ENCODE measurements at places on chromosomes 16 and 17.

- DNase-seq, result peak; percentile 85
Measured at GRCh38 chr16:31181102-31181830, 1.3 kb downstream of the FUS start.

GRCh38 chr16:66720766-66721165 lies 24.2 kb upstream of the CMTM4 start:
- no peak for DNase-seq

- DNase-seq, result no peak
Measured at GRCh38 chr16:9099131-9099625, 7.7 kb downstream of the HAPSTR1 start.

DNA sequence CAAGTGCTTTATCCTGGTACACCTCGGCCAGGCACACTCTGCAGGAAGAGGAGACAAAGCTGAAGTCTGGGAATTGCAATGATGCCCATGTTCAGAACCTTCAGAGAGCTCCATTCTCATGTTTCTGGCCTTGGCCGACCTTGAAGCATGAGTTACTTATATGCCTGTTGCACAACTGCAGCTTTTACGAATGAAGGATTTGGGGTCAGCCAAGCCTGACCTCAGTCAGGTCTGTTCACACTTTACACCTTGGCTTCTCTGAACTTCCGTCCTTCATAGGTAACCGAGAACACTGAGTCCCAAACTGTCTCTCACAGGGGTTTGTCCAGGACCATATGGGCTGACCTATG lies 66.7 kb downstream of the GTF3C1 start:
- DNase-seq, result no peak

DNA sequence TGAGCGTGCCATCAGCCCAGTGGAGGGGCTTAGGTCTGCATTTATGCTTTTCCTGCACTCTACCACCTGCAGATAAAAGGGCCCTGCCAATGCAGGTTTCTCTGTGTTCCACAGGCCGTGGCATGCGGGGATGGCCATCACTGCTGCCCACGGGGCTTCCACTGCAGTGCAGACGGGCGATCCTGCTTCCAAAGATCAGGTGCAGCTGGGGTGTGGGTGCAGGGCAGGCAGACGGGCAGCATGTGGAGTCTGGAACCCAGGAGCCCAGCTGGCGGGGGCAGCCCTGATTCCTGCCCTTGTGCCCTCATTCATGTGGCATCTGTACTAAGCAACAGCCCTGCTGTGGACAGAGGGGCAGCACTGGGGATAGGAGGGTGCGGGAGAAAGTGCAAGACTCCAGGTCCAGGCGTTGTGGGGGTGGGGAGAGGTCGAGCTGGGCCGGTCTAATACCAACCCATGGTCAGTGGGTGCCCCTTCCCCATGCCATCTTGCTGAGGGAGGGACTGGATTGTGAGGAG lies 4.5 kb downstream of the GRN start:
- DNase-seq, result no peak

GRCh38 chr16:14458576-14458975 lies 171.5 kb downstream of the PARN start:
- no peak for DNase-seq
